ENCODE measurements at places on chromosomes 16 and 17.

DNA sequence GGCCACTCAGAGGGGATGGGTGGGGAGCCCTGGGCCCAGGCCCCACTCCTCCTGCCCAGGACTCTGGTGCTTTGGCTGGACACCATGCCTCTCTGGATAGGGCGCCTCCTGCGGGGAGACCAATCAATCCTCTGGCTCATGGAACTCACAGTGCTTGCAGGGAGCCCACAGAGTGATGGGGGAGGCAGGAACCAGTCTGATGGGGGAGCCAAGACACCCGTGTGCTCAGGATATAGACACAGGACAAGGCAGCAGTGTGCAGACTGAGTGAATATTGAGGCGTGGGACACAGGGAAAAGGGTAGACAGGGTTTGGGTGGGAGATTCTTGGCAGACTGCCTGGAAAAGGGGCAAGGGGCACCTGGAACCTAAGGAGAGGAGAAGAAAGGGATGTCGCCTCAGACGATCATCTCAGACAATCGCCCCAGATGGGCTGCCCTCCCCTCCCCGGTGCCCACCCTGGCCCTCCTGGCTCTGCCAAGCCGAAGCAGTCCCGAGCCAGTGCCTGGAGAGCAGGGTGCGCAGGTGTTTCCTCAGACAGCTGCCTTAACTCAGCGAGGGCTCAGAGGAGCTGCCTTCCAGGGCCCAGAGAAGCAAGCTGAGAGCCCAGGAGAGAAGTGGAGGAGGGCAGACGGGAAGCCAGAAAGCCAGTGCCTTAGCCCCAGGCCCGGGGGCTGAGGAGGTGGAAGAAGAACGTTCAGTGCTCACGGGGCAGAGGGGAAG lies 37.4 kb upstream of the DLX4 start:
- no peak for DNase-seq

DNA sequence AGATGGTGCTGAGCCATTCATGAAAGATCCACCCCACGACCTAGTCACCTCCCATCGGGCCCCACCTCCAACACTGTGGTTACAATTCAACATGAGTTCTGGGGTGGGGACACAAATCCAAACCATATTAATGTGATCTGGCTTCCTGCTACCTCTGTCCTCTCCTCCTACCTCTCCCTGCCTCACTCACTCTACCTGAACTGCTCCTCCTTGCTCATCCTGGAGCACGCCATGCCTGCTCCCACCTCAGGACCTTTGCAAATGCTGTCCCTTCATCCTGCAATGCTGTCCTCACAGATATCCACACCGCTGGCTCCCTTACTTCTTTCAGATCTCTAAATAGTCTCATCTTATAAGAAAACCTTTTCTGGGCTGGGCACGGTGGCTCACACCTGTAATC lies 10.8 kb upstream of the SLC13A5 start:
- no peak for DNase-seq

DNA sequence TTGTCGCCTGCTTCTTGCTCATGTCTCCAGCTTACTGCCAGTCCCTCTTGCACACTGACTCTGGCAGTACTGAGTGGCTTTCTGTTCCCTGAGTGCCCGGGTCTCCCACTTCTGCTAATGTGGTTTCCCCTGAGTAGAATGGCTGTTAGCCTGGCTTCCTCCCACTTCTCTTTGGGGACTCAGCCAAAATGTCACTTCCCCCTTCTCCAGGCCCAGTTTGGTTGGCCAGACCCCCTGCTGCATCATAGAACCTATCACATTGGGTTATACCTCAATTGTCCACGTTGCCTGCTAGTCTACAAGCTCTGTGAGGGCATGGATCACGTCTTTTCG lies 304.4 kb downstream of the HS3ST3B1 start:
- no peak for DNase-seq

DNA sequence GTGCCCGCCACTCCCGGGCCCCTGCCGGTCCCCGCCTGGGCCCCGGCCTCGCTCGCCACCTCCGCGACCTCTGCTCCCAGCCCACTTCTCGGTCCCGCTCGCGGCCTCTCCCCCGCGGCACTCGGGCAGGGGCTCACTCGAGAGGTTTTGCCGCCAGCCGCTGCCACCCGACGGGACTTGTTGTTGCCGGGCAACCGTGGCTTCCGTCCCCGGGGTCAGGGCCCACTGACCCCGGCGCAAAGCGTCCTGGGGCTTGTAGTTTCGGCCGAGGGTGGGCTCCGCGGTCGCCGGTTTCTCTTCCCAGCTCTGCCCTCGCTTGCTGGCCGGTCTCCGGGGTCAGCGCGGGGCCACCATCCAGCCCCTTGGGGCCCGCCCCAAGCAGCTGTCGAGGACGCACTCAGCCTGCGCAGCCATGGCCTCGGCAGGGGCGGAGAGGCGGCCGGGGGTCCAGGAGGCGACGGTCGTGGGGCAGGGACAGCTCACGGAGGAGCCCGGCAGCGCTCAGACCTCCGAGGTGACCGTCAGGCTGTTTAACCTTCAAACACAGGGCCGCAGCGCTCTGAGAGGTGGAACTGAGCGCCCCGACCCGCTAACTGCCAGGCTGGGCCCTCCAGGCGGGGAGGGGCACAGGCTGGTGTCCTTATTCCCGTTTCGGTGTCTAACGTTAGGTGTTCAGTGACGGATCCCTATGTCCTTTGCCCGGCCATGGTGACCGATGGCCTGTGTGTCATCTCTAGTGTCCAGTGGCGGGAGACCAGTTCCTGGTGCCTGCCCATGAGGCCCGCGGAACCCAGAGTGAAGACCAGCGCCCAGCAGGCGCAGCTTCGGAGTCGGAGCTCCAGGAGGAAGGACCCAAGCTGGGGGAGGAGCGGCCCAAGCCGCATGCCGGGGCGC lies at the start of the genes C16orf86 and ENKD1:
Gene C16orf86 (plus strand): TSS at position 256 of the 894 bp plus-strand sequence. CDS start 157 bp downstream, at position 413.
Gene ENKD1 (minus strand): TSS at position 192 of the 894 bp plus-strand sequence. CDS start 308 bp downstream, outside the sequence.
- DNase-seq, result peak; percentile 73

DNA sequence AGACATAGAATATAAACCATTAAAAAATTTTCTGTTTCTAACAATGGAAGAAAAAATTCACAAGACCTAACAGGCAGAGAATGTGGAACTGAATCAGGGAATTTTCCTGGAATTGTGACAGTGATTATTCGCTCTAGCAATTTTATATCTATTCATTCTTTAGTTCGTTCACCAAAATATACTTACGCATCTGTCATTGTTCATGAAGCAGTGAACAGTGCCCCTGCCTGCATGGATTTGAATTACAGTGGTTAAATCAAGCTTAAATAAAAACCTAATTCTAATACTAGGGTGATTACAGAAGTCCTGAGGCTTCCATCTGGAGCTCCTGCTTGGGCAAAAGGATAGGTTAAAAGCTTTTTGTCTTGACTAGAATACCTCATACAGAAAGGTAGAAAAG lies 48.6 kb downstream of the ABCA8 start:
- no peak for DNase-seq

DNA sequence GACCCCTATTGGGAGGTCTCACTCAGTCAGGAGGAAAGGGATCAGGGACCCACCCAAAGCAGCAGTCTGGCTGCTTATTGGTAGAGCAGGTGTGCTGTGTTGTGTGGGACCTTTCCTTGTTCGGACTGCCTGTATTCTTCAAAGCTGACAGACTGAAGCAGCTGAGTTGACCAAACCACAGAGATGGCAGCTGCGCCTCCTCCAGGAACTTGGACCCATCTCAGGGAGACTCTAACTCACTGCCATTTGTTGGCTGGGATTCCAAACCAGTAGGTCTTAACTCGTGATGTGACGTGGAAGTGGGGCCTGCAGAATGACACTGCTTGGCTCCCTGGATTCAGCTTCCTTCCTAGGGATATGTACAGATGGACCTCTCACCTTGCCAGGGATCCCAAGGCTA lies 9.6 kb upstream of the UQCRC2 start:
- DNase-seq, result no peak

- no peak for DNase-seq
Measured at GRCh38 chr16:57329718-57330327, 28.8 kb upstream of the CCL22 start.

DNA sequence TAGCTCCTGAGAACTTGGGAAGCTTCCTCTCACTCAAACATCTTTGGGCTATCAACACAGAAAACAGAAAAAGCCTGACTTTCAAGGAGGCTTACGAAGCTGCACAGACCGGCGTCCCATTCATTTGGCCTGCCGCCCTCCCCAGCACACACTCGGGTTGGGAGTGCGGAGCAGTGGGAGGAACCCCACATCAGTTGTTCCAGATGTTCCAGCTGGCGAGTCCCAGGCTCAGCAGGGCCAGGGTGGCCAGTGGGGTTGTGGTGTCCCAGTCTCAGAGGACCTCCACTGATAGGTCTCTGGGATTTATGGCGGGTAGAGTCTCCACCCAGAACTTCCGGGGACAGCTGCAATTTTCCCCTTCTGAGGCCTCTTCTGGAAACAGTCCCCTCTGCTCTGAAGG lies 43.1 kb upstream of the DLX4 start:
- DNase-seq, result no peak
